HepG2 (cell line): ENCODE measurements at places on chromosomes 5 and 9. TPM values are rescaled to one million over a fixed set of nuclear protein-coding genes. Genes with fewer than 3 reads are reported as not detected.

Gene FAM200C
- total RNA-seq: 4.7 and 6.4 TPM in 2 replicates

Gene RNF180
- 0.11 and 0.20 TPM in 2 replicates for total RNA-seq

Gene FAM151B
- 1.0 and 2.3 TPM in 2 replicates for total RNA-seq

Gene YIPF5
- 59.5 and 73.6 TPM in 2 replicates for total RNA-seq

Gene CRB2
- total RNA-seq: 0.14 and 0.29 TPM in 2 replicates

Gene IL3
- total RNA-seq: not detected in 2 replicates

Gene CCDC127
- 2.8 and 4.3 TPM in 2 replicates for total RNA-seq

Gene MELK
- total RNA-seq: 50.4 and 59.1 TPM in 2 replicates

Gene GABRA6
- not detected in 2 replicates for total RNA-seq

GRCh38 chr9:15513335-15513734 is 2.6 kb upstream of the PSIP1 start:
- no peak overlapping the region for H3K27ac ChIP-seq
- H3K36me3 ChIP-seq: no peaks in the 10 kb centered on the region
- peak; percentile 32 for DNase-seq

- peaks cover 13% of the 10 kb centered on the region; the same call in 1 of the 3 replicates for H3K36me3 ChIP-seq
- peak overlapping the region; percentile 90 for H3K4me3 ChIP-seq
- peak overlapping the region; percentile 95 for H3K27ac ChIP-seq
- H3K27me3 ChIP-seq: no peaks in the 10 kb centered on the region
- peaks cover 33% of the 10 kb centered on the region for H3K4me1 ChIP-seq
Observed at GRCh38 chr9:35757226-35757891, 3.3 kb upstream of the MSMP start.

DNA sequence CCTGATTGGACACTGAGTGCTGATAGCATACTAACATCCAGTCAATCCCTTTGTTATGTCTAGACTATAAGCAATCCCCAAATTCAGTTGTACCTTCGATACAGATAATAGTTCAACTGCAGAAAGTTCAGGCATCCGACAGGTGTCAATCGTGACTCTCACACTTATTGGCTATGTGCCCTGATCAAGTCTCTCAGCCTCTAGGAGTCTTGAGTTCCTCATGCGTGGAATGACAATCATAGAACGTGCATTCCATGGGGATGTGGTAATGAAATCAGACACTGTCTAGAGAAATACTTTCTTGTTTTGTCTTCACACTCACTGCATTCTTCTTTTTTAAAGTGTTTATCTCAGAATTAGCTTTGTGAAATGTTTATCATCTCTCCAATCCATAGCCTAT is 4.8 kb downstream of the ANKRD34B start:
- H3K27ac ChIP-seq: no peak overlapping the region
- H3K4me1 ChIP-seq: peaks cover 7% of the 10 kb centered on the region; the same call in 1 of the 2 replicates
- no peak overlapping the region for H3K4me3 ChIP-seq
- H3K27me3 ChIP-seq: peaks cover 39% of the 10 kb centered on the region
- DNase-seq: no peak
- no peaks in the 10 kb centered on the region for H3K36me3 ChIP-seq

- no peaks in the 10 kb centered on the region for H3K4me1 ChIP-seq
- H3K4me3 ChIP-seq: no peak overlapping the region
- H3K27me3 ChIP-seq: no peaks in the 10 kb centered on the region
Observed at GRCh38 chr9:7196467-7196866, 438.7 kb downstream of the KDM4C start.

- H3K4me1 ChIP-seq: no peaks in the 10 kb centered on the region
- peaks cover 1% of the 10 kb centered on the region; the same call in 1 of the 2 replicates for H3K27me3 ChIP-seq
- H3K27ac ChIP-seq: no peak overlapping the region
- no peaks in the 10 kb centered on the region for H3K36me3 ChIP-seq
Observed at GRCh38 chr9:96201140-96201539, 100.8 kb downstream of the HSD17B3 start.

GRCh38 chr9:35075358-35075757 is 2.9 kb upstream of the VCP start:
- no peak overlapping the region for H3K4me3 ChIP-seq
- H3K27ac ChIP-seq: no peak overlapping the region
- DNase-seq: no peak
- peaks cover 4% of the 10 kb centered on the region for H3K36me3 ChIP-seq
- H3K4me1 ChIP-seq: peaks cover 35% of the 10 kb centered on the region

DNA sequence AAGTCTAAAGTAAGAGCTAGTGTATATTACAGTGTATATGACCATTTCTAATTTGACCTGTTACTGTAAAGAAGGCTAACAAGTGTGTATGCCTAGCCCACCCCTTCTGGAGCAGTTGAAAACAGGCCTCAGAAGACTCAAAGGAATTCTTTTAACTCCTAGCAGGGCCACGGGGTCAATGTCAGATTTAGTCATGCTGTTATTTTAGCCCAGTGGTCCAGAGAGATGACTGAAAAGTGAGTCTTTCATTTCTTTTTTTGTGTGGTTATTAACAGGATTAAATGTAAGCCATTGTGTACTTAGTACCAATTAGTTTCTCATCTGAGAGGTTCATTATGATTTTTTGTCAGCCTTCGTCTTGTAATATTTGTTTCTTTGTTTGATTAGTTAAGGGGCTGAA is 24.4 kb downstream of the ZCCHC7 start:
- peak; percentile 15 for DNase-seq
- H3K27ac ChIP-seq: no peak overlapping the region
- H3K36me3 ChIP-seq: no peaks in the 10 kb centered on the region
- H3K27me3 ChIP-seq: no peaks in the 10 kb centered on the region
- peaks cover 8% of the 10 kb centered on the region for H3K4me1 ChIP-seq
- no peak overlapping the region for H3K4me3 ChIP-seq

GRCh38 chr5:72167257-72167656 is 60.0 kb downstream of the MAP1B start:
- DNase-seq: no peak
- no peaks in the 10 kb centered on the region for H3K4me1 ChIP-seq
- no peaks in the 10 kb centered on the region for H3K27me3 ChIP-seq
- no peak overlapping the region for H3K4me3 ChIP-seq
- no peak overlapping the region for H3K27ac ChIP-seq

GRCh38 chr9:131080589-131080988 is 15.7 kb upstream of the AIF1L start:
- H3K36me3 ChIP-seq: no peaks in the 10 kb centered on the region
- H3K27ac ChIP-seq: no peak overlapping the region
- no peak overlapping the region for H3K4me3 ChIP-seq
- H3K27me3 ChIP-seq: peaks cover 61% of the 10 kb centered on the region

DNA sequence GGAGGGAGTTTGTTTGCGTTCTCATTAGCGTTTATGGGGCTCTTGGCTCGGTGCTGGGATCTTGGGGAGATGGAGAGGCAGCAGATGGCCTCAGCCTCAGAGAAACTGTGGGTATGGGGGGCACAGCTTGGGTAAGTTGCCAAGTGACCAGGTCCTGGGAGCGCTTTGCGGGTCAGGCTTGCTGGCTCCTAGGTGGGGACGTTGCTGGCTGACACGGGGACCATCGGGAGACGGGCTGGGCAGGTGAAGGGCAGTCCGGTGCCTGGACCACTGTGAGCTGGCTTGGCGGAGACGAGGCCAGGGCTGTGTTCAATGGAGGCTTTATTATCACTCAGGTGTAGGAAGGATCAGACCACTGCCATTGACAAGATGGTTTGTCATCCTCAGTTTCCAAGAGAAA is 30.0 kb downstream of the FGD3 start:
- no peaks in the 10 kb centered on the region for H3K27me3 ChIP-seq
- no peak for DNase-seq
- no peak overlapping the region for H3K4me3 ChIP-seq
- H3K36me3 ChIP-seq: no peaks in the 10 kb centered on the region
- peaks cover 19% of the 10 kb centered on the region for H3K4me1 ChIP-seq

DNA sequence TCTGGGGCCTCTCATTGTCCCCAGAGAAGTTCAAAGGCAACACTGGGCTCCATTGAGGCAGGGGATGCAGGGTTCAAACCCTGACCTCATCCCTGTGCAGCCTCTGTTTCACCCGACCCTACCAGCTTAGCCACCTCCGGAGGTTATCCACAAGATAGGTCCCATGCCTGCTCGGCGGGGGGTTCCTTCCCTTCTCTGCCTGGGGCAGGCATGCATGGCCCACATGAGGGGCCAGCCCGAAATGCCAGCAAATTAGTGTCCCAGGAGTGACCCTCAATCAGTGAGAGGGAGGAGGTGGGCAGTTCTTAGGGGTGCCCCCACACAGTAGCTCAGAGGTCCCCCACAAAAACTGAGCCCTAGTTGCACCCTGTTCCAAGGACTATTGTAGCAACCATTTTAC is 24.8 kb upstream of the FUBP3 start:
- H3K36me3 ChIP-seq: no peaks in the 10 kb centered on the region
- DNase-seq: no peak
- no peak overlapping the region for H3K27ac ChIP-seq
- H3K4me3 ChIP-seq: no peak overlapping the region

- H3K4me1 ChIP-seq: no peaks in the 10 kb centered on the region
- H3K27me3 ChIP-seq: no peaks in the 10 kb centered on the region
- no peak for DNase-seq
- no peak overlapping the region for H3K4me3 ChIP-seq
- H3K36me3 ChIP-seq: no peaks in the 10 kb centered on the region
- H3K27ac ChIP-seq: no peak overlapping the region
Observed at GRCh38 chr5:154534457-154535050, 56.5 kb upstream of the HAND1 start.

- H3K36me3 ChIP-seq: no peaks in the 10 kb centered on the region
- no peak for DNase-seq
- H3K4me3 ChIP-seq: no peak overlapping the region
Observed at GRCh38 chr5:52776116-52776515, 11.6 kb upstream of the ITGA1 start.
